Muscle of back (tissue), 13 donors: ENCODE measurements at places on chromosomes 3 and 15. TPM values are rescaled to one million over a fixed set of nuclear protein-coding genes. Genes with fewer than 3 reads are reported as not detected.

DNA sequence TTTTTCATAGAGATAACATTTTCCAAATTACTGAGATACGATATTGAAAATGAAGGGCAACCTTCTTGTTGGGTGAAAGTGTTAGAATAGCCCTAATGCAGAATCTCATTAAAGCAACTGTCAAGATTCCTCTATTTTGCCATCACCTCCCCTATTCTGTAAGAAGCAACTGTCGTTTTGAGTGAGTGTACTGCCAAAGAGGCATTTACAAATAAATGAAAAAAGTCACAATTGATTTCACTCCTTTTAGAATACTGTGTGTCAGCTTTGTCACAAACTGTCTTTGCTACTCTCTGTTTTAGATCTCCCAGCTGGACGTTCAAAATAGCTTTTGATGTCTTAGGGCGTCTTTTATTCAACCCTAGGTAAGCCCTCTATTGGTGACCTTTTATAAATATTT, 322.8 kb upstream of the NAALADL2 start:
- DNase-seq: no peak

DNA sequence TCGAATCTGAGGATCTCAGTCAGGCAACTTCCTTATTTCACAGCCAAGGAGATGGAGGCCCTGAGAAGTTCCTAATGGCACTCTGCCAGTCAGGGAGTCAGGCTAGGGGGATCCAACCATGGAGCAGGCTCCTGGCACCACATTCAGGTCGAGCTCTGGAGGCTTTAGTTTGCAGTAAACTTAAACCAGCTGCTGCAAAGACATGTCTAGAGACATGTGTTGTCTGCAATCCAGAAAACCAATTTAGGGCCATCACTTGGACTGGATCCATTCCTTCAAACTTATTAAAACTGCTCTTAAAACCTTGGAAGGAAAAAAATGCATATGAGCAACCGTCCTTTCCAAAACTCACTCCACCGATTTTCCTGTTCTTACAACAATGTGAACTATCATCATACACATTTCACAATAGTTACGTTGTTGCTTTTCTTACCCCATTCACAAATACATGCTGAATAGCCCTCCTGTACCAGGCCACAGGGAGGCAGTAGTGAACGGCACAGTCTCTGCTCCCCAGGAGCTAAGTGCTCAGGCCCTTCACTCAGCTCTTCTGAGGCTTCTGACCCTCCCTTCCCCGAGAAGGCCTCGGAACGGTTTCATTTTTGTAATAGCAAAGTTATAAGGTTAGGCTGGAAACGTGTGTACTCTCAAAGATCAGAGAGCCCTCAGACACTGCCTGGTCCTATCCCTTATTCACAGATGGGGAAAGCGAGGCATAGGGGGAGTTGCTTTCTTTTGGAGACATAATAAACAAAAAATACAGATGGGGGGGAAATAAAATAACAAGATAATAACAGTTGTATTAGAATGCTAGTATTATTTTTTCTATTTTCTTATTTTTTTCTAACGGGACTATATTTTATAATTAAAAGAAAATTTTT, 20.1 kb downstream of the RFT1 start:
- peak; percentile 67 for DNase-seq

GRCh38 chr3:153553605-153553945, 391.5 kb downstream of the RAP2B start:
- no peak for DNase-seq

DNA sequence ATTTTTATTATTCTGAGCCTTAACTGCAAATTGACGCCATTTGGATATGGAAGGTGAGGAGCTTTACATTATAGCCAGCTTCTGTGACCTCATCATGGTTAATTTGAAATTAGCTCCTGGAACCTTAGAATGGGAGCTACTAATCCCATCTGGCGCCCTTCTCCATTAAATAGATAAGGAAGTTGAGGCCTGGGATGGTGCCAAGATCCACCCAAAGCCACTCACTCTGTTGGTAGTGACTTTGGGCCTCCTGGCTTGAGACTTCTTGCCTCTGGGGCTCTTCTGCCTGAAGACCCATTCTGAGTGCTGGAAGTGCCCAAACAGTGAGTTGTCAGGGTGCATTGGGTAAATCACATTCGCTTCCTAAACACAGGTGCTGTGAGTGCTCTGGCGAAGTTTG, 12.0 kb upstream of the HMCES start:
- DNase-seq: no peak

- DNase-seq: no peak
Observed at GRCh38 chr3:178189854-178190253, 346.4 kb upstream of the KCNMB2 start.

- peak; percentile 10 for DNase-seq
Observed at GRCh38 chr15:80242132-80242769, 9.8 kb downstream of the CTXND1 start.

DNA sequence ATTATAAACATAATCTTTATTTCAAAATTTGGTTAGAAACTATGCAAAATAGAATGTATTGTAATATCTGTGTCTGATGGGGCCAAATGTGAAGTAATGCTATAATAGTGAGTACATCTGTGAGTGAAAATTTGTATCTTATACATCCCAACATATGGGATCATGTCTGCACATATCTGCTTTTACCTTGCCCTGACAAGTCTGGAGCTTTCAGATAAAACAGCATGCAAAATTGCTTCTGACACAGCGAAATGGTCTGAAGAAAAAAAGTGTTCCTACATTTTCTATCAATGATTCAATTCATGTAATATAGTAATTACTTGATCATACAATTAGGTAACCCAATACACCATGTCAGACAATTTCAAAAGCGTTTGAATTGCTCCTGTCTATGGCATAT, 58.1 kb upstream of the P3H2 start:
- DNase-seq: no peak

Gene MAN2A2
- 21.2 TPM for polyA plus RNA-seq

DNA sequence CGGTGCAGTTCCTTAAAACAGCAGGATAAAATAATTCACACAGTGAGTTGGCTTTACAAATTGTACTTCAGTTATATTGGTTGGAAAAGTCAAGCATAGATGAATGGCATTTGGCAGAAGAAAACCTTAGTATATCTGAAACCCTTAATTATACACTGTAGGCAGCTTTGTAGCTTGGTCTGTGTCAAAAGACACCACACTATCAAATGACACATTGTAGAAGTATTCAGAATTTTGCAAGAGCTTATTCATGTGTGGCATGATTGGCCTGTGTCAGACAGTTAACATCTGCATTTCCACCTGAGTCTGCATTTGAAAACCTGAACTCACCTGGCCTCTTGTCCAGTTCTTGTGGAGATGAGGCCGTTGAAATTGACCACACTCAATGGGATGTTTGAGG, 13.8 kb downstream of the TMEM266 start:
- DNase-seq: no peak

DNA sequence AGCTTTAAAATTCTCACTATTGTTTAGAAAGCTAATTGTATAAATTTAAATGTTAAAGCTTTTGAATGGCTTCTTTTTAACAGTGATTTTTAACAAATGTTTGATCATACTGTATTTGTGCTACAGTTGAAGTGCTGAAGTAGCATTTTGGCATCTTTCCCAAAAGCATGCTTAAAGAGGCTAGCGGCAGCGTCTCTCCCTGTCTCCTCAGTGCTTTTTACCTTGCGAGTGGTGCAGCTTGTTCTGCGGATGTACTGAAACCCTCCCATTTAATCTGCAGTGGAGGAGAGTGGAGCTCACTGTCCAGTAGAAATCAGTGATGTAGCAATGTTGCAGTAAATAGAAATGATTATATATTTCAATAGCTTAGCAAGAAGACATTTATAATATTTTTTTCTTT, 43.7 kb downstream of the LRRC49 start:
- peak; percentile 30 for DNase-seq

- no peak for DNase-seq
Observed at GRCh38 chr3:142852009-142852408, 36.9 kb downstream of the PCOLCE2 start.

Gene CRABP1
- polyA plus RNA-seq: 66.4 TPM
